ENCODE measurements at places on chromosomes 5 and 9.

DNA sequence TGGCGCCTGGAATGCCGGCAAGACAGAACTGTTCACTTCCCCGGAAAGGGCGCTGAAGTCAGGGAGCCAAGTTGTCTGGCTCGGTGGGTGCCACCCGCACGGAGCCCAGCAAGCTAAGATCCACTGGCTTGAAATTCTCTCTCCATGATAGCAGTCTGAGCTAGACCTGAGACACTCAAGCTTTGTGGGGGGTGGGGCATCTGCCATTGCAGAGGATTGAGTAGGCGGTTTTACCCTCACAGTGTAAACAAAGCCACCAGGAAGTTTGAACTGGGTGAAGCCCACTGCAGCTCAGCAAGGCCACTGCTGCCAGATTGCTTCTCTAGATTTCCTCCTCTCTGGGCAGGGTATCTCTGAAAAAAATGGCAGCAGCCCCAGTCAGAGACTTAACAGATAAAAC lies 277.4 kb downstream of the SLCO4C1 start:
- no peak for DNase-seq

- no peak for DNase-seq
Measured at GRCh38 chr9:137479892-137480685, 21.0 kb upstream of the NSMF start.

DNA sequence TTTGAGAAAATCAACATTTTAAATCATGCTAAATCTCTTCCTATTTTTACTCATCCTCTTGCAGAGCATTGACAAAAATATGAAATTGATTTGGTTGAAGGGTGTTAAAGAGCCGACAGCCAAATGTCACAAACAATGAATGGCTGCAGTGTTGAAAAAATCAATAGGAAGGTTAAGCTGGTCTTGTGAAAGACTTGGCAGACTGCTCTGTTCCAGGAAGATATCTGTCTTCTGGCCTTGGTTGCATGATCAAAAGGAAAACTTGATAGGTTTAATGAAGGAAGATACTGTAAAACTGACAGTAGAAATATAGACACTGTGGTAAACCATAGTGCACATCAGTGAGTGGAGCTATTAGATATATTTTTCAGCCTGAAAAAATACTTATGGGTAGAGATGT lies 103.6 kb downstream of the PBX3 start:
- DNase-seq: no peak

GRCh38 chr5:167642779-167643517 lies 648.5 kb upstream of the WWC1 start:
- no peak for DNase-seq

DNA sequence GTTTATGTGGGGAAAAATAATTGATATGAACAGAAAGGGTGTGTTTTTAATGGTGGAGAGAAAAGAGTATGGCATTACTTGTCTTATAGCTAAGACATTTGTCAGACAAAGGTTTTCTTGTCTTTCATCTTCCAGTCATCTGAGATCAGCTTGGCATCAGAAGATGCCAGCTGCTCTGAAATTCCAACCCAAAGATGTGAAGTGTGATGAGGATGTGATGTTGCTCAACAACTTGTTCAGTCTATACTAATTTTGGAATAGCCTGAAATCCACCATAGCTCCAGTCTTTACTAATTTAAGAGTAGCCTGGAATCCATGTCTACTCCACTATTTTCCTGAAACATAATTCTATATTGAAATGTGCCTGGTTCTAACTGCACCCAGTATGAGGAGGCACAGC lies 182.3 kb downstream of the CFAP90 start:
- no peak for DNase-seq

DNA sequence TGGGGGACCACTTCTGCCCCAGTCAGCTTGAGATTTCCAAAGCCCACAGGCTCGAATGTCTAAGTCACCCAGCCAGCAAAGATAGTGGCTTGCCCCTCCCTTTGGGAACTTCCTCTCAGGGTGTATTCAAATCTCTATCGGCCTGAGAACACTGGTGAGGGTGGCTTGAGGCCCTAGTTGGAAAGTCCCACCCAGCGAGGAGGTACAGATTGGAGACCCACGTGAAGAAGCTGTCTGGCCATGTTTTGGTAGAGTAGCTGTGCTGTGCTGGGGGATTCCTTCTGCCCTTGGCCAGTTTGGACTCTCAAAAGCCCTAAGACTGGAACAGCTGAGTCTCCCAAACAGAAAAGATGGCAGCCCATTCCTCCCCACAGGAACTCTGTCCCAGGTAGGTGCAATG lies 172.7 kb upstream of the RIOK2 start:
- DNase-seq: no peak

GRCh38 chr9:123540457-123540856 lies 184.5 kb downstream of the CRB2 start:
- DNase-seq: no peak

- no peak for DNase-seq
Measured at GRCh38 chr9:21753523-21753922, 48.9 kb upstream of the MTAP start.

DNA sequence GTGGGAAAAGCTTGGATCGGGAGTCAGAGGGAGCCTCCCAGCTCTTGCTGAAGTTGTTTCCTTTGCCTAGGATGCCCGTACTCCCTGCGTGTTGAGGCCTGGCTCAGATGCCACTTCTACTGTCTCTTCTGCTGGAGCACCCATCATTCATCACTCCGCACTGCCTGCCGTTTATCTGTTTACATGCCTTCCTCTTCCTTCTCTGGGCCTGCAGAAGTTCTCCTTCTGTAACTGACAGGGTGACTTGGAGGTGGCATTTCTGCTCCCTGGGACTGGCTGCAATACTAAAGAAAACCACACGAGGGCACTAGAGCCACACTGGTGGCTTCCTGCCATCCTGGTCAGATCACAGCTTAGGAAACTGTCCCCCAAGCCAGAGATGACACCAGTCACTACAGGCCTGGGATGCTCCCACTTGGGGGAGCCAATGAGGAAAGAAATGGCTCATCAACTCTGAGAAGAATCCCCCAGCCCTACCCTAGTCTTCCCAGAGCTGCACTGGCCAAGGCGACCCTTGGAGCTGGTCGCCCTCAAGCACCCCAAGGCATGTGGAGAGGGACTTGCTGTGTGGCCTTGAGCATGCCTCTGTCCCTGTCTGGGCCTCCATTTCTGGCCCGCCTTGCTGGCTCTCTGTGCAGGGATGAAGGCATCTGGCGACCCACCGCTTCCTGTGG lies 9.7 kb upstream of the SLC25A51 start:
- peak; percentile 60 for DNase-seq

DNA sequence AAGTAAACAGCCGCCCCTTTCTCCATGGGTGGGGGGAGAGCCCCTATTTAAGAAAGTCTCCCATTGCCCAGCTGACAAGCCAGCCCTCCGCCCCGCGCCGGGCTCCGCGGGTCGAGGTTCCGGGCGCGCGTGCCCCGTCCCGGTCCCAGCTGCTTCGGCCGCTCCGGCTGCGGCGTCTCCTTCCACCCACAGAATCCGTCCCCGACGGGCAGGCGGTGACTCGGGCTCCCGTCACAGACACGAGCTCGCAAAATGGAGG lies 223 bp downstream of the NR3C1 start:
- DNase-seq: no peak

- DNase-seq: no peak
Measured at GRCh38 chr5:171478946-171479775, 59.7 kb downstream of the FGF18 start.

DNA sequence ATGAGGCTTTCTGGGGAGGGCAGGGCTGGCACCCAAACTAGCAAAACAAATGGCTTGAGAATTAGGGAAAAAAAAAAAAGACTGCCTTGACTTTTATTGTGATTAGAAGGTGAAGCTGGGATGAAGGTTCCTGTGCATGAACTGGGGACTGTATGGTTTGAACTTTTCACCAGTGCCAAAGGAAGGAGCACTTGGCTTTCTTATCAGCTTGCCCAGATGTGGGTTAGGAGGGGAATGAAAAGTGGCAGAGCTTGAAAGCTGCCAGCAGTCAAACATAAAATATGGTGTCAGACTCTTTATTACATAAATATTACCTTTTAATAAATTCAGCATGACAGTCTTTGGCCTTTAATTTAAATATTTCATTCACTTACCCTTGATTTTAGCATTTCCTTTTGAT lies 182.5 kb downstream of the PSAT1 start:
- DNase-seq: no peak

- DNase-seq: no peak
Measured at GRCh38 chr5:68368311-68369022, 152.9 kb downstream of the PIK3R1 start.

- no peak for DNase-seq
Measured at GRCh38 chr5:180535573-180535972, 41.4 kb downstream of the CNOT6 start.

DNA sequence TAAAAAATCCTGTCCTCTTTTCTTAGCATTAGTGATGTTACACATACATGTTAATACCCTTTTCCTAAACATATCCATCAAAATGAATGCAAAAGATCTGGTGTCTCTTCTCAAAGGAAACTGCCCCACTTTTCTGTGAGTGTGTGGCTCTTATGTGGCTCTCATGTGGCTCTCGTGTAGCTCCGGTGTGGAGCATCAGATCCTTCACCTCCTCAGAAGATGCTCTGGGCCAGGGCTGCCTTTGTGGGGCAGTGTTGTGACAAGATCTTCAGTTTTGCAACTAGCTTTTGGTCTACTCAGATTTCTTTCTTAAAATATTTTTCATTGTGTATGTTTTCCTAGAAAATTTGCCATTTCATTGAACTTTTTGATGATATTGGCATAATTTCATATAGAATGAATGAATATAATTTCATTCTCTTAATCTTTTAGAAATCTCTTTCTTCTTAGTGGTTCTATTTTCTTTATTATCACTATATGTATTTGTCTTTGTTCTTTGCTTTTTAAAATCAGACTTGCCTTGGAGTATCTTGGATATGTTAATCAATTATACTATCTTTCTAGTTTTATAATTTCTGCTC lies 19.4 kb downstream of the GARNL3 start:
- peak; percentile 39 for DNase-seq

DNA sequence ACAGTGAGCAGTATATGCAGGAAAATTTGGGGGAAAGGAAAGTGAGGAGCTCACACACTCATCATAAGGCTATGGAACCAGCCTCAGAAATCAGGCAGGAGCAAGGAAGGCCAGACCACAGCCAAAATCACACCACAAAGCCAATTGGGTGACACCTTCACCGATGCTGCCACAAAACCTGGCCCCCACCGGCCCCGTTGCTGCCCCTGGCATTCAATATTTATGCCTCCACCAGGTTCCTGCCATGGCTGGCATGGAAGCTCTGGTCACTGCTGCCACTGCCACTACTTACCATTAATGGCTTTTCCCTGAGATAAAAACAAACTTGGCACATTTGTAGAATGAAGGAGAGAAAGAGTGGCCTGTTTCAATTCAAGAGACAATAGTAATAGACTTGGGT lies 28.7 kb upstream of the RARS1 start:
- no peak for DNase-seq

GRCh38 chr9:134913041-134913712 lies 4.5 kb downstream of the FCN1 start:
- DNase-seq: no peak

DNA sequence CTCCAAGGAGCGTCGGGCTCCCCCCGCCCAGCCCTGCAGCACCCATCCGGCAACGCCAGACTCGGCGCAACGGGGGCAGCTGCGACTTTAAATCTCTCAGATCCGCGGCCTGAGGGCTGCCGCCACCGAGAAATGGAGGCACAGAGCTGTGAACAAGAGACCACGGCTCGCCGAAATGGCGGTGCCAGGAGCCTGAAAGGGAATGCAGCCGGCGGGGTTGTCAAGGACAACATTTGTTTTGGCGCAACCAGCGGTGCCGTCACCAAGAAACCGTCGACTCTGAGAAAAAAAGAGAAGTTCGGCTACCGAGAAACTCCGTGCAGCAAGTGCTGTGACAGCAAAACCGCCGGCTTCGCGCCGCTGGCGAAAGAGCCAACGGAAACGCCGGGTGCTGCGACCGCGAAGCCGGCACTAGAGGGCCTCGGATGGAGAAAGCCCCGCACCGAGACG lies 2.1 kb upstream of the ANXA2R start:
- DNase-seq: peak; percentile 58

DNA sequence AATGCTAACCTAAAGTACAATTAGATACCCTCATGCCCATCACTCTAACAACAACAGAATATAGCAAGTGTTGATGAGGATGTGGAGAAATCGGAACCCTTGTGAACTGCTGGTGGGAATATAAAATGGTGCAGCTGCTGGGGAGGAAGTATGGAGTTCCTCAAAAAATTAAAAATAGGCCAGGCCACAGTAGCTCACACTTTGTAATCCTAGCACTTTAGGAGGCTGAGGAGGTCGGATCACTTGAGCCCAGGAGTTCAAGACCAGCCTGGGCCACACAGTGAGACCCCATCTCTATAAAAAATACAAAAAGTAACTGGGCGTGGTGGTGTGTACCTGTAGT lies 18.0 kb upstream of the MRNIP start:
- DNase-seq: no peak

GRCh38 chr9:27086818-27087680 lies 22.0 kb upstream of the TEK start:
- DNase-seq: no peak

DNA sequence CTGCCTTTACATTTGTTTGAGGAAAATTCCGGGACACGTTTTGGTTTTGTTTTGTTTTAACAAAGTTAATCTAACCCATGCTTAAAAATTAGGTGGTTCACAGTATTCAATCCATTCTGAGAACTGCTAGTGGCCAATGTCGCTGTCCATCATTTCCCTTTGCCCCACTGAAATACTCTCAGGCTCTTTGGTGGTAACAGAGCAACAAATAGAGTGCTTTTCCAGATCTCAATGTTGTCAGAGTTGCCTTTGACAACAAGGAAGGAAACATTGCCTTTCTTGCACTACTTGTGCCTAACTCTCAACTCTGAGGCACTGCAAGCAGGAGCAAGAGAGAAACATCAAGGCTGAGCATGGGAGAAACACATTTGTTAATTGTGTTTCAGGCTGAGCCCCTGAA lies 154.0 kb downstream of the MCTP1 start:
- peak; percentile 35 for DNase-seq

DNA sequence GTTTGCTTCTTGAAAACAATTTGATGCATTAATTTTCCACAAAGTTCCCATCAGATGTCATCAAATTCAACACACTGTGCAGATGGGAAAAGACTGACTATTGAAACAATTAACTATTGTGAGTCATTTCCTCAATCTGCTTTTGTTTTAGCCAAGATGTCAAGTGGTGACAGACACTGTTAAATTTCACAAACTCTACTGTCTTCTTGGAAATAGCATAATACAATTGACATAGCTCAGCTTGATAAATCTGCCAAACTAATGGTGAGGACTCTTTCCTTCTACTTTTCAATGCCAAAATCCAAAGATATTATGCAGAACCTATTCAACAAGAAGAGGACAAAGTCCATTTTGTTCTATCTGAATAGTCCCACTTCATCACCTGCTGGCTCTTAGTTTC lies 242.3 kb downstream of the CAAP1 start:
- no peak for DNase-seq
